Heart left ventricle (tissue), 16 donors: ENCODE measurements at places on chromosomes 7 and 10.

- DNase-seq = no peak
Measured at GRCh38 chr10:67705921-67706320, 9.9 kb upstream of the CTNNA3 start.

GRCh38 chr10:100742936-100743335, 2.4 kb upstream of the PAX2 start:
- no peak for DNase-seq

DNA sequence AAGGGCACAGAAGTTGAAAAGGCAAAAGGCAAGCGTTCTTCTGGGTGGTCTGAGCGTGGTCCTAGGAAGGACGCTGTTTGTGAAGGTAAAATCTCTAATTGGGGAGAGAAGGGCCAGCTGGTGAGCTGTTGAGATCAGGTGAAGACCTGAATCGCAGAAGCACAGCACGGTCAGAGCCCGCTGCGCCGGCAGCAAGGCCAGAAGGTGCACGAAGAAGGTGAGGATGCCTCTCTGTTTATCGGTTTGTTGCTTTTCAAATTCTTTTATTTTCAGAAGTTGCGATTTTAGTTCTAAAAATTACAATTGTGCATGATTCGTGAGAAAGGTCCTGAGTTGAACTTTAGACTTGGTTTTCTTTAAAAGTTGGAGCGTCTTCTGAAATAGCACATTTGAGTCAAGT, 247.8 kb upstream of the FOXK1 start:
- DNase-seq = no peak

DNA sequence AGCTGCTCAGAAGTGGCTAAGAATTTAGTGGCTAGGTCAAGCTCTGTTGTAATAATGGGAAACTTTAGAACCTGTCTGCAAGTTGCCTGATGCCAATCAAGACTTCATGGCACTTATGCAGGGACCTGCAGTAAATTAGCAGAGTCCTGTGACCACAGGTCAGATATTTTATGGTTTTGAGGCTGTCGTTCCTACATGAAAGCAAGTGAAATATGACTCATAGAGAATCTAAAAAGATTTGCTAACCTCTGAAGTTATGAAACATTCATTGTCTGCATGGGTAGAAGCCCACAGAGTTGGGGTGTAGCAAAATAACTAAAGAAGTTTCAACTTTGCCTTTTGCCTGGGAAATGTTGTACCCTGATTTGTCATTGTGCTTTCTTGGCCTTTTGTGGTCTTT, 32.3 kb downstream of the SLC39A12 start:
- DNase-seq = no peak

DNA sequence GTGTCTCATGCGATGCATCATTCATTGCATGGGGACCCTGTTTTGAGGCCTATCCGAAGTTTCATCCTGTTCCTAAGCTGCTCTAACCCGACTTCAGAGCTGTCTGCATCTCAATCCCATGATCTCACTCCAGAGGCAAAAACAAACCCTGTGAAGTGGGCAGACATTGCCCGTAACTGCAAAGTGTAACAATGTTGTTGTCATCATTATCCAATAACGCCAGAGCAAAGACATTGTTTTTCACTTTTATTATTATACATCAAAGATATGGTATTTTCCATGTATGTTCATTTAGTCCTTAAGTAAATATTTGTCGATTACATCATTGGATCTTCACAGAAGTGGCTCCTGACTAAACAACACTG, 246.7 kb downstream of the KLF6 start:
- no peak for DNase-seq

GRCh38 chr7:42128703-42129102, 108.3 kb downstream of the GLI3 start:
- DNase-seq = no peak

DNA sequence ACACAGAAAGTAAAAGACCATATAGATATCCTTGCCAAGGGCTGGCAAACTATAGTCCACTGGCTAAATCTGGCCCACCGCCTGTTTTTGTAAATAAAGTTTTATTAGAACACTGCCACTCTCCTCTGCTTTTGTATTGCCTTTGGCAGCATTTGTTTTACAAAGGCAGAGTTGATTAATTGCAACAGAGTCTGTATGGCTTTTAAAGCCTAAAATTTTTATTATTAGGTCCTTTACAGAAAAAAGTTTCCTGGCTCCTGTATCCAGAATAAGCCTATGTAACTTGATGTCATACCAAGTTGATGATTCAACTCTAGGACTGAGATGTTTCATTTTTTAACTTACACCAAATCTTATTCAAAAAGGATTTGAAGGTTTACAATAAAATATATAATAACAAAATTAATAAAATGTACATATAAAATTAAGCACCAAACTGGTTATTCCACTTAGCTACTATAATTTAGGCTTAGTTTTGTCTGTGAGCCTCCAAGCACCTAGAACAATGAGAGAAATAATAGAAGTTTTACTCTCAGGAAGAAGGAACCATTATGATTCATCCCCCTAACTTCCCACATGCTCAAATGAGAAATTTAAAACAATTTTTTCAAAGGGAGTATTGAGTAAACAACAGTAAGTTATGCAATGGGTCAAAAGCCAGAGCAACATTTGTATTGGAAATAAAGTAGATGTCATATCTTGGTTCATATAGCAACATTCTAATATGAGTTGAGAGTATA, 31.9 kb downstream of the CPED1 start:
- DNase-seq = no peak

- DNase-seq = no peak
Measured at GRCh38 chr7:92075455-92076158, 58.7 kb downstream of the CYP51A1 start.

DNA sequence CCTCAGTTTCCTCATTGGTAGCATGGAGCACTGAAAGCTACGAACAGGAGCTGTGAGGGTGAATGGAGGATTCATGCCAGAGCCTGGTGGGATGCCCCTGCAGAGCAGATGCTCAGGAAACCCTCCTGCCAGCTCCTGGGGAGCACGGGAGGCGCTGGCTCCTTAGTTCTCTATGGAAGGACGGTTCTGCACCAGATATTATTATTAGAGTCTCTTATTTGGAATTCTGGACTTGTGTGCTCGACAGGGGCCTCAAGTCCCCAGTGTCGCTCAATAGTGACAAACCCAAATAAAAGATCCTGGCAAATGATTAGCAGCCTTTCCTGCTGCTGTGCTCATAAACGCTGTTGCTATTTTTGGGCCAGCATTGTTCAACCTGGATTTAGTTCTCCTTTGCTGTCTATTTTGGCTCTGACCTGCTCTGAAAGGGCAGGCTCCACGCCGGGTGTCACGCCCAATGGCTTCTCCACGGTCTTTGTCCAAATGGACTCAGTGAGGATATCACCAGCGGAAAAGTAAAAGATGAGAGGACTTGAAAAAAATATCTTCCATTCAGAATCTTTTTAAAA, 23.0 kb upstream of the KLF6 start:
- DNase-seq = no peak

GRCh38 chr7:24135003-24135817, 148.8 kb upstream of the NPY start:
- no peak for DNase-seq

GRCh38 chr7:143040209-143040715, 11.9 kb upstream of the OR6V1 start:
- DNase-seq = no peak

DNA sequence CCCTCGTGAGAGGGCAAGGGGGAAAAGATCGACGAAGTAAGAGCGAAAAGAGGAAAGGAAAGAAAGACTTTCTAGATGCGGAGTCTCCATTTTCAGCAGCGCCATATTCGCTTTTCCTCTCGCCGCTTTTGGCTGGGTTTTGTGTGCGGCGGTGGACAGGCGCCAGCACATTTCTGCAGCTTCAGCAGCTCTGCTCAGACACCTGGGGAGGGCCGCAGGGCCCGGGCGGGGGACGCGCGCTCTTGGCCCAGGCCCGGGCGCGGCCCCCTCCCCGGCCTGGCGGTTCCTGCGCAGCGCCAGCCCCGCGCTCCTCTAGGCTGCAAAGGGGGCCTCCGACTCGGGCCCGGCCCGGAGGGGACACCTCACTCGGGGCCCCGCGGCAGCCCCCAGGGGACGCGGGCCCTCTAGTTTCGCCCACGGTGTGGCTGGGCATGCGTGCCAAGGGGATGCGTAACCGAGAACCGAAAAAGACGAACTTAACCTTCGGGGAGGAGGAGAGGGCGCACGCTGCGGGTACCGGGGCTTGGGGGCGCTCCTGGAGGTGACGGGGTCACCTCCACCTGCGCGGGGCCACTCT, 34.5 kb upstream of the EBLN1 start:
- DNase-seq = peak; percentile 70

DNA sequence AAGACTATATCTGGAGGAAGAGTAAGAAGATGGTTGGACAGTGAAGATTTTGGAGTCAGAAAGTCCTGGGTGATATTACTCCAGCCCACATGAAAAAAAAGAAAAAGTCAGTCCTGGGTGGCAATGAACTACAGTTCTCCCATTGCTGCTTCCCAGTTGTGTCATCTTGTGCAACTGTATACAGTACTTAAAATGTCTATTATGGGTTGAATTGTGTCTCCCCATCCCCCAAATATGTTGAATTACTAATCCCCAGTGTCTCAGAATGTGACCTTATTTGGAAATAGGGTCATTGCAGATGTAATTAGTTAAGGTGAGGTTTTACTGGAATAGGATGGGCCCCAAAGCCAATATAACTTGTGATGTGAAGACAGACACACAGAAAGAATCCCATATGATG, 15.6 kb downstream of the SEC23IP start:
- no peak for DNase-seq

GRCh38 chr10:129450391-129450790, 16.6 kb upstream of the MGMT start:
- DNase-seq = no peak

DNA sequence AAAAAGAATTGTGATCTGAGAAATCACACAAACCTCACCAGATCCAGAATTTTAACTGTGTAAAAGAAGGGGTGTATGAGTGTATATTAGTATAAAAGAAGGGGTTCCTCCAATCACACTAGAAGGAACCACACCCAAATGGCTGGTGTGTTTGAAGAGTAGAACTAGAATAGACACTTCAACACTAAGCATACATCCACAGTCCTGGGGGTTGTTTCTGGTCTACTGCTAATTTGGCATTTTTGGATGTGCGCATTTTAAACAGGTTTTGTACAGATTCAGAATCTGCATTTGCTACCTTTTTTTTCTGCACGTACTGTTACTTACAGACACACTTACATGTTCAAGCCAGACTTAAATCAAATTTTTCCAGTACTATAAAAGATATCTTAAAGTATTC, 64.6 kb downstream of the PDE1C start:
- DNase-seq = no peak

GRCh38 chr10:103096130-103096529, 96.9 kb downstream of the NT5C2 start:
- no peak for DNase-seq

DNA sequence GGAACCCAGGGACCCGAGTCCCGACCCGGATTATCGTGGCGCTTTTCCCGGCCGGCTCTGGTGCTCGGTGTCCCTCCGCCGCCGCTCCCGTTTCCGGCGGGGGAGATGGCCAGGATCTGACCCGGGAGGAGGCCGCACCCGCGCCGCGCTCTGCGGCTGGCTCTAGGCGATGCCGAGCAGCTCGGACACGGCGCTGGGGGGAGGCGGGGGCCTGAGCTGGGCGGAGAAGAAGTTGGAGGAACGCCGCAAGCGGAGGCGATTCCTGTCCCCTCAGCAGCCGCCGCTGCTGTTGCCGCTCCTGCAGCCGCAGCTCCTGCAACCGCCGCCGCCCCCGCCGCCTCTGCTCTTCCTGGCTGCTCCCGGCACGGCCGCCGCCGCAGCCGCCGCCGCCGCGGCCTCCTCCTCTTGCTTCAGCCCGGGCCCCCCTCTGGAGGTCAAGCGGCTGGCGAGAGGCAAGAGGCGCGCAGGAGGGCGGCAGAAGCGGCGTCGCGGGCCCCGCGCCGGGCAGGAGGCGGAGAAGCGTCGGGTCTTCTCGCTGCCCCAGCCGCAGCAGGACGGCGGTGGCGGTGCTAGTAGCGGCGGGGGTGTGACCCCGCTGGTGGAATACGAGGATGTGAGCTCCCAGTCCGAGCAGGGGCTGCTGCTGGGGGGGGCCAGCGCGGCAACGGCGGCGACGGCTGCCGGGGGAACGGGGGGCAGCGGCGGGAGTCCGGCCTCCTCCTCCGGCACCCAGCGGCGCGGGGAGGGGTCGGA, 593 bp downstream of the CDK13 start:
- DNase-seq = peak; percentile 27

DNA sequence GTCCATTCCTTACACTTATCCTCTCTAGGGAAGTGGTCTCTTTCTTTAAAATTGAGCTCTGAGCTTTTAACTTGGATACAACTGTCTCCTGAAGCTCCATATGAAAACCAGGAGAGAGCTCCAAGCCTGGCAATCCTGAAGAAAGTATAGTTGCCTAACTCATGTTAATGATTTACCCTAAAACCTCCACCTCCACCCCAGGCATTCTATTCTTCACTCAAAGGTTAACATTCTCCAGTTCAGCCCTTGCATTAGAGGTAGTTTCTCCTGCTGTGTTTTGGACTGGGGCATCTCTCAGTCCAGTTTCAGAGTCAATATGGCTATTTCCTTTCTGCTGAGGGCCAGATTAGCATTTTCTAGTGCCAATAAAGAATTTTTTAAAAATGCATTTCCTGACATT, 195.5 kb downstream of the SLC25A13 start:
- no peak for DNase-seq

GRCh38 chr7:148753224-148753623, 54.5 kb downstream of the CUL1 start:
- no peak for DNase-seq

DNA sequence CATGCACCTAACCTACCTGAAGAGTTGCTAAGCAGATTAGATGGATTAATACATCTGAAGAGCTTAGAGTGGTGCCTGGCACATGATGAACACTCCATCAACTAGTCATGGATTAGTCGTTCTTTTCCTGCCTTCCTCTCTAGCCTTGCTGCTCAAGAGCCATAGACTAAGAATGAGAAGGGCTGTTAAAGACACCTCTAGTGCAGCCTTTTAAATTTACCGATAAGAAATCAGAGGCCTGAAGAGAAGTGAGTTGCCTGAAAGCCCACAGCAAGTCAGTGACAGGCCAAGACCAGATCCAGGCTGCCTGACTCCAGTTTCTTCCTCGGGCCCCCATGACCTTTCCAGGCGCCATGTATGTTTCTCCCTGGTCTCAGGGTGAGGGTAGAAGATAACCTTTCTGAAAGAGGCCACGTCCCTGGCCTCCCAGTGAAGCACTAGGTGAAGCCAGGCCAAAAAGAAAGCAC, 6.5 kb downstream of the TSPAN15 start:
- no peak for DNase-seq

DNA sequence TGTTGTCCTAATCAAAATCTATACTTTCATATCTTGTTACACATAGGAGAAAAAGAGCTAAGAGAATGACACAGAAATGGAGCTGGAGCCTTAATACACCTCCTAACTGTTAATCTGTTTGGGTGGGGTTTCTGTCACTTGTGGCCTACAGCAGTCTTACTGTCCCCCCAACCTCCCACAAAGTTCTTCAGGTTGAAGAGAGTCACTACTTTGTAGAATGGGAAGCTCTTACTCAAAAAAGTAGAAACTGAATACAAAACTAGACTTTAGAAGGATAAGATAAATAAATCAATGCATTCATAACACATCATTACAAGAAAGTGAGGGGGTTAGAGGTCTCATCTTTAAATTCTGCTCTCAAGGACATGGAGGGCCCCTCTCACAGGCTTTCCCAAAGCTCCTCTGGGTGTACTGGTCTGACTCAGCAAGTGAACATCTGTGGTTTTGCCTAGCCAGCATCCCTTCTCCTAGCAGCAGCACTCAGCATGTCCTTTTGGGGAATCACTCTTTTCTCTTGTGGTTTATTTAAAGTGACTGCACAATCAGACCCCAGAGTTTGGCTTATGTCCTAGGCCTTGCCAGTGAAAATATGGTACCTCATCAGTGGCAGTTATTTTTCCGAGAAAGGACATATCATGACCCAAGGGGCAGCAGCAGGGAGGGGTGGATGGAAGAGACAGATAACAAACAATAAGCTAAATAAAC, 2.0 kb upstream of the BLVRA start:
- no peak for DNase-seq
